ENCODE measurements at places on chromosomes 6 and 20. TPM values are rescaled to one million over a fixed set of nuclear protein-coding genes. Genes with fewer than 3 reads are reported as not detected.
A peak's percentile ranks its signal among the peaks of the same experiment; 100 is the strongest.

- DNase-seq = no peak
Observed at GRCh38 chr6:124947971-124948451, 14.2 kb upstream of the RNF217 start.

Gene LY86
- not detected for total RNA-seq

Gene RBBP8NL
- 0.59 TPM for total RNA-seq

DNA sequence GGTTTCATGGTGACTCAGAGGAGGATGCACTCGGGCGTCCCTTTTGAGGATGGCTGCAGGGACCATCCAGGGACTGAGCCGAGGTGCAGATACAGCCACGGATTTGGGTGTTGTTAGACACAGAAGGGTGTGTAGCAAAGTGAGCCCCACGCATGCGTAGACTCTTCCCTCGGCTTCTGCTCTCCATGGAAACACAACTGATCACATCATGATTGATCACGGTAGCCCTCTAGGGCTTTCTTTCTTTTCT is 606 bp upstream of the ULBP1 start:
- peak; percentile 66 for DNase-seq

- DNase-seq = no peak
Observed at GRCh38 chr6:150632785-150633485, 33.2 kb downstream of the PLEKHG1 start.

DNA sequence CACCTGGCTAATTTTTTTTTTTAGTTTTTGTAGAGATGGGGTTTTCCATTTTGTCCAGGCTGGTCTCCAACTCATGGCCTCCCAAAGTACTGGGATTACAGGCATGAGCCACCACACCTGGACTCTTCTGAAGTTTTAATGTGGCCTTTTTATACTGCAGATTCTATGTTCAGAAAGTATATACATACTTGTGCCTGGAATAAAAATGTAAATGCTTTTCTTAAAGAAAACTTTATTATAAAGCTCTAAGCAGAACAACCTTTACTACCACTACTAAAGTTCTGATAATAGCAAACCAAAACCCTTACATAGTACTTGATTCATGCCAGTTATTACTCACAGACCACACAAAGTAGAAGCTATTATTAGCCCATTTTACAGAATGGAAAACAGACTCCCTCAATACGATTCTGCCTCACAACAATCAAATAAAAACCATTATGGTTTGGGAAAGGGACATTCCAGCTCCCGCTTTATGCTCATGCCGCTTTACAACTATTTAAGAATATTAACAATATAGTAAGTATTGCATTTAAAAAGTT is 5.3 kb downstream of the PHIP start:
- no peak for DNase-seq

Gene CD83
- total RNA-seq = 6.0 TPM

DNA sequence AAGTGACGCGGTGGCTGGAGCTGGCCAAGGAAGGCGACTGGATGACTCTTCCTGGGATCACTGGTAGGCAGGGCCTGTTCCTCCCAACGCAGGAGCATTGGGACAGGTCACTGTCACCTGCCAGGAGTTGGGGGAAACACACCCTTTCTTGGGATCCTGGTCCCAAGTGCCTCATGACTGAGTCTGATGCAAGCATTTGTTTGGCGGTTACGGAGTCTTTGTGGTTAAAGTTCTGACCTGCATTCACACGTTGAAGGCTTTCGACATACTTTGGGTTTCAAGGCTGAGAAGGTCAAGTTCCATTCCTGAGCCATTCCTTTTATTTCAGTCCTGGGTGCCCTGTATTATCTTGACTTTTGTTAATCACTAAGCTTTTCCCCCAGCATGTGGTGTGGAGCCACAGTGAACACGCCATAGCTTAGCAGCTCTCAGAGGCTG is 6.0 kb downstream of the PNLDC1 start:
- DNase-seq = no peak

GRCh38 chr6:156821707-156822106 is 44.5 kb downstream of the ARID1B start:
- no peak for DNase-seq

DNA sequence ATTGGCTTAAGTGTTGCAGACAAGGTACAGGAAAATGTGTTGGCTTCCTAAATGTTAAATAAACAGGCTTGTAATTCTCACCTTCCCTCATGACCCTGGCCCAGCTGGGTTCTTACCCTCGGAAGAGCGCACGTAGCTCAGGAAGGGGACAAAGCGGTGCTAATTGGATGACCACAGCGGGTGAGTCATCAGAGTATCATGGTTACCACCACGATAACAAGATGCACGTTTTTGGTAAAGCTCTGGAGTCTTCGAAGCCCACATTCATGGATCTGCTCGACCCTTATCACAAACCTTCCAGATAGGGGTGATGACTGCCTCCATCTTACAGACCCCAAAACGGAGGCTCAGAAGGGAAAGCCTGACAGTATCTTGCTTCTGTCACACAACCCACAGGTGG is 32.8 kb downstream of the APCDD1L start:
- no peak for DNase-seq

- DNase-seq = no peak
Observed at GRCh38 chr6:75438442-75439116, 55.0 kb downstream of the FILIP1 start.

DNA sequence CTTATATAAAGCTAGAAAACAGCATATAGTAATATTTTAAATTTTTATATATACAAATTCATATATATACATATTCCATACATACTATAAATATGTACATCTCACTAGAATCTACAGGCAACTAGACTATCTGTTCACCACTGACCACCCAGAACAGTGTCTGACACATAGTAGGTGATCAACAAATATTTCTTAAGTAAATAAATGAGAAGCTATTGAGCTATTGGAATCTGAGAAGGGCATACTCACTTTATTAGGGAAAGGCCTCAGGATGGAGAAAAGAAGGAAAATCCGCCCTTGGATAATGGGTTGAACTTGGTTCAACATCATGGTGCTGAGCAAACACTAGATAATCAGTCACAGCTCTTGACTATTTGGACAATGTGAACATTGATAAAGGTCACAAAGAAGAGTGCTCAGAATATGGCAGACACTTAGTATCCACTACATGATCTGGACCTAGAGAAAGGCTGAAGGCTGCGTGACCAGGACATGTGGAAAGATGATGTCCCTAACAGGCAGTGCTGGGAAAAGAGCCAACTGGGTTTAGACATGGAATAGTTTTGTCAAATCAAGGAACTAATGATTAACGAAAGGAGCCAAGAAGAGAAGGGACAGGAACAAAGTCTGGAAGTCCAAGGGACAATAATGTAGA is 186.1 kb downstream of the TASP1 start:
- DNase-seq = no peak

DNA sequence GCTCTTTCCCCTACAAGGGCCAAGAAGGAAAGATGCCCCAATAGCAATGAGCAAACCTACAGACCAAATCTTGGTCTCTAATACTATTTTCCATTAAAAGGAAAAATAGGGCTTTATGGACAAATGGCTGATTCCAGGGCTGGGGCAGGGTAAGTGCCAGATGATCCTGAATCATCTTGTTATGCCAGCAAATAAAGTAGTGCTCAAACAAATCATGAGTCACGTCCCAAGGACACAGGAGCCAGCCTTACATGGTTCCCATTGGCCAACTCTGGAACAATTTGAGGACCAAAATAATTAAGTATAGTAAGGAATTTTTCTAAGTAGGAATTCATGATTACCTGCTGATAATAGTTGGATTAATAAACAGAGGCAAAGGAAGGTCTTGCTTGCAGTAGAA is 53.2 kb upstream of the NKX2-4 start:
- no peak for DNase-seq

- no peak for DNase-seq
Observed at GRCh38 chr20:40192081-40192480, 497.0 kb downstream of the MAFB start.

Gene RALGAPA2
- total RNA-seq = 10.8 TPM

GRCh38 chr6:111926731-111927302 is 53.6 kb upstream of the FYN start:
- no peak for DNase-seq

Gene ARHGAP40
- 3.4 TPM for total RNA-seq

Gene SLC32A1
- not detected for total RNA-seq

Gene CBLN4
- not detected for total RNA-seq

GRCh38 chr6:18893540-18894269 is 506.6 kb downstream of the RNF144B start:
- no peak for DNase-seq

Gene PI3
- not detected for total RNA-seq

- no peak for DNase-seq
Observed at GRCh38 chr6:13415283-13415682, 72.1 kb downstream of the GFOD1 start.

GRCh38 chr6:38134704-38135088 is 315.2 kb downstream of the ZFAND3 start:
- DNase-seq = no peak

- no peak for DNase-seq
Observed at GRCh38 chr20:58154113-58154512, 74.3 kb downstream of the ANKRD60 start.

Gene B3GALT4
- 1.9 TPM for total RNA-seq

DNA sequence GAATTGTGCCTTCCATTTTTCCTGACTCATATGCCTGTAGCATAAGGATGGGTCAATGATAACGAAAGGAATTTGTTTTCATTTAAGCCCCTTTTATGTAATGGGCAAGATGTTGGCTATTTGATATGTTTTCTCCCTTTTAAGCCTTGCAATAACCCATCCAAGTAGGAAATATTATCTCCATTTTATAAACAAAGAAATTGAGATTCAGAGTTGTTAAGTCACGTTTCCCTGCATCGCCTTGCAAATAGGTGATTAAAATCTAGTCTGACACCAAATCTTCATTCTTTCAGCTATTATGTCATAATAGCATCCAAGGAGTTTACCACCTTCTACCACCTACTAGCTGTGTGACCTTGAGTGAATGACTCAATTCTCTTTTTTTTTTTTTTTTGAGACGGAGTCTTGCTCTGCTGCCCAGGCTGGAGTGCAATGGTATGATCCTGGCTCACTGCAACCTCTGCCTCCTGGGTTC is 7.0 kb downstream of the HNF4A start:
- no peak for DNase-seq

GRCh38 chr6:44645276-44645675 is 257.8 kb downstream of the CDC5L start:
- no peak for DNase-seq

GRCh38 chr6:11297376-11297729 is 64.9 kb upstream of the NEDD9 start:
- DNase-seq = no peak

DNA sequence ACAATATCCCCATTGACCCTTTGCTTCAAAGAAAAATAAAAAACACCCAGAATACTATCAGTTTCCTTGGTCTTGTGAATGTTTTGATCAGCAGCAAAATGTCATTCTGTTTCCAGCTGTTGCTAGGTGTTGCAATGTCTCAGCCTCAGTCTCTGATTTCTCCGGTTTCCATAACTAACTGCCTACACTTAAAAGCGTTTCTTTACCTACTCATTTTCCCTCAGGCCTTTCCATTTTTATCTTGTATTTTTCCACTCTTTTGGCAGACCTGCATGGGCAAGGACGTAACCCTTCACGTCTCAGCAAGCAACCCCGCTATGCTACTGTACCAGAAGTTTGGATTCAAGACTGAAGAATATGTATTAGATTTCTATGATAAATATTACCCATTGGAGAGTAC is 49.4 kb downstream of the KAT14 start:
- DNase-seq = no peak

DNA sequence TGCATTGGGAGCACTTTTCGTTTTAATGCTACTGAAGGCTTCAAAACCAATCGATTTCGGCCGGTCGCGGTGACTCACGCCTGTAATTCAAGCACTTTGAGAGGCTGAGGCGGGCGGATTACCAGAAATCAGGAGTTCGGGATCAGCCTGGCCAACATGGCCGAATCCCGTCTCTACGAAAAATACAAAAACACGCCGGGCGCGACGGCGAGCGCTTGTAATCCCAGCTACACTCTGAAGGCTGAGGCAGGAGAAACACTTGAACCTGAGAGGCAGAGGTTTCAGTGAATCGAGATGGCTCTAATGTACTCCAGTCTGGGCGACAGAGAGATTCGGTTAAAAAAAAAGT is 58.4 kb downstream of the TRIM38 start:
- DNase-seq = peak; percentile 72

- no peak for DNase-seq
Observed at GRCh38 chr20:56851552-56851951, 222.4 kb downstream of the TFAP2C start.

GRCh38 chr6:33723371-33724085 is 12.0 kb upstream of the UQCC2 start:
- no peak for DNase-seq

DNA sequence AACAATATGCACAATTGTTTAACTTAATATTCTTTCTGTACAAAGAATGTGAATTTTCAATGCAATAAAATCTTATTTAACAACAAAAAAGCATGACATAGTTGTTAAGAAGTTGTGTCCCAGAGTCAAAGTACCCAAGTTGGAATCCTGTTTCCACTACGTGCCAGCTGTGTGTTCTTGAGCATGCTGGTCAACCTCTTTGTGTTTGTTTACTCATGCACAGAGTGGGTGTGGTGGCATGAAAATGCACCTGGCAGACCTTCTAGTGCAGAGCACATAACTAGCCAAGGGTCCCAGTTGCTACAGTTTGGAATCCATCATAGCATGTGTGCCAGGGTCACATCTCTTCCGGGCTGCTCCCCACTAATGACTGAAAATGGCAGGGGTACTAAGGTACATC is 24.7 kb upstream of the MOCS1 start:
- DNase-seq = no peak

GRCh38 chr6:149978610-149979009 is 14.9 kb downstream of the ULBP1 start:
- DNase-seq = no peak

Gene CASS4
- total RNA-seq = 0.17 TPM

DNA sequence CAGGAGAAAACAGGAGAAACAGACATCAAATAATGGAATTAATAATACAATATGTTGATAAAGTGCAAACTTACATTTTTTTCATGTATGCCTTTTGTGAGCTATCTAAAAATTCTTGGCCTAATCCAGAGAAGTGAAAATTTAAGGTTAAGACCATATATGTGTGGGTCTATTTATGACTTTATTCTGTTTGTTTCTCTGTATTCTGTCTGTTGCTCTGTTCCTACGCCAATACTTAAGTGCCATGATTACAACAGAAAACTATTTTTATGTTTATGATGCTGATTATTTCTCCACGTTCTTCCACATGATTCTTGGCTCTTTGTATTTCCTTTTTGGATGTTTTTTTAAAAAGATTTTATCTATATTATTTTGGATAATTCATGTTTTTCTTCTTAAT is 109.6 kb upstream of the MAP3K4 start:
- DNase-seq = no peak

DNA sequence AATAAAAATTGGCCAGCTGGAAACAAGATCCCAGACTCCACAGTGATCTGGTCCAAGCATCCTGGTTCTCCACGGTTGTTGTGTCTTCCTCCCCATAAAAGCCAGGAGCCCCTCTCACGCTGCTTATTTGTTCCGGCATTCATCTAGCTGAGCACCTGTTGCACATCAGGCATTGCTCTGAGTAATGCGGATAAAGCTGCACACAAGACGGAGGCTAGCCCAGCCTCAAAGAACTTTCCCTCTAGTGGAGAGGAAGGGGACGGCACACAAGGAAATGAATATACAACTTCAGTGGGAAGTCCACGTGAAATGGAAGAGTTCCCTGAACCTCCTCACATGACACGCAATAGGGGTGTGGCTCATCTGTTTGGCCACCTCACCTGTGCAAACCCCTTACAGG is 30.3 kb upstream of the NXT1 start:
- DNase-seq = peak; percentile 26

- DNase-seq = no peak
Observed at GRCh38 chr6:129599467-129599866, 110.5 kb downstream of the ARHGAP18 start.
